ENCODE measurements at places on chromosomes 11 and 22.

- no peak for DNase-seq
Observed at GRCh38 chr11:60349990-60350389, 22.9 kb downstream of the MS4A6E start.

- no peak for DNase-seq
Observed at GRCh38 chr11:75301131-75301530, 50.3 kb downstream of the ARRB1 start.

DNA sequence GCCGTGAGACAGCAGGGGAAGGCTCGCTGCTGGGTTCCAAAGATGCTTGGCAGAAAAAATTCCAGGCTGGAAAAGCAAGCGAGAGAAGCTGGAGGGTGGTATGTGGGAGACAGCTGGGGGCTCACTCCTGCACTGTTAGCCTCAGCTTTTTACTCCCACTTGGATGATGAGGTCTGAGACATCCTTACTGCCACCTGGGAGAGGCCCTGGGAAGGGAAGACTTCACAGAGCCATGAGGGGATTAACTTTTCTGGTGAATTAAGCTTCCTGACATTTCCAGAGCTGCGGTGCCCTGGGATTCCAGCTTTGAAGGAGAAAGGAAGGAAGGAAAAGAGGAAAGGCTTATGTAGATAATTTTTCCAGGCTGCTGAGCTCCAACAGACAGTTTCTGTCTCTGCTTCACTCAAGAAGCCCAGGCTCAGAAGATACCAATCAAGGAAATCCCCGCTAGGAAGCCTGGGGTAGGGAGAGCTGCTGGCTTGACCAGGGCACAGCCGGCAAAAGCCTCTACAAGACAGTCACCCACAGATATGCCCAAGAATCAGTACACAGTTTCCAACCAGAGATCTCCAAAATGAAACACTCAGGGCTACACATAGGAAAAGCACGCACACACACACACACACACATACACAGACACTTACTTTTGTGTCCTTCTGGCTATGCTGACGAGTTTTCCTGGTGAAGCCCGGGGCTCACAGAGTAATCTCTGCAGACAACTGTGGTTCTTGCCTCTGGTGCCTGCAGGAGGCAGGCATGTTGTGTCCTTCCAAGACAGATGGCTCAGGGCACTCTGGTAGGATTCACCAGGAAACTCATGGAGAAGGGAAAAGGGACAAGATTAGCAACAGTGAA lies 907 bp downstream of the MCHR1 start:
- no peak for DNase-seq

GRCh38 chr22:29641042-29641699 lies 37.7 kb downstream of the NF2 start:
- no peak for DNase-seq
